ENCODE measurements at places on chromosomes 4 and X.
A peak's percentile ranks its signal among the peaks of the same experiment; 100 is the strongest.

DNA sequence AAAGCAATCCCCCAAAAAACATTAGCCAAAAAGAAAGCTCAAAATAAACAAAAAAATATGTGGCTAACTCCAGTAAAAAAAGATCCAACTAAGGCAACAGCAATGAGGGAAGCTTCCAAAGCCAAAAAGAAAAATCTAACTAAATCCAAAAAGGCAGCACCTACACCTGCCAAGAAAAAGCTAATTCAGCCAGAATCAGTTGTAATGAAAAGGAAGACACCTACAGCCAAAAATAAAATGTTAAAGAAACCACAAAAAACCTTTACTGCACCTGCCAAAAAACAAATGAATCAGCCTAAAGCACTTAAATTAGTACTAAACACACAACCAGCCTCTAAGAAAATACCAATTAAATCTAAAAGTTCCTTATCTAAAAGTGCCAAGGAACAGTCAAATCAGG is 37.2 kb upstream of the CABS1 start:
- no peak for DNase-seq

- no peak for DNase-seq
Measured at GRCh38 chr4:74181219-74181618, 23.3 kb downstream of the MTHFD2L start.

DNA sequence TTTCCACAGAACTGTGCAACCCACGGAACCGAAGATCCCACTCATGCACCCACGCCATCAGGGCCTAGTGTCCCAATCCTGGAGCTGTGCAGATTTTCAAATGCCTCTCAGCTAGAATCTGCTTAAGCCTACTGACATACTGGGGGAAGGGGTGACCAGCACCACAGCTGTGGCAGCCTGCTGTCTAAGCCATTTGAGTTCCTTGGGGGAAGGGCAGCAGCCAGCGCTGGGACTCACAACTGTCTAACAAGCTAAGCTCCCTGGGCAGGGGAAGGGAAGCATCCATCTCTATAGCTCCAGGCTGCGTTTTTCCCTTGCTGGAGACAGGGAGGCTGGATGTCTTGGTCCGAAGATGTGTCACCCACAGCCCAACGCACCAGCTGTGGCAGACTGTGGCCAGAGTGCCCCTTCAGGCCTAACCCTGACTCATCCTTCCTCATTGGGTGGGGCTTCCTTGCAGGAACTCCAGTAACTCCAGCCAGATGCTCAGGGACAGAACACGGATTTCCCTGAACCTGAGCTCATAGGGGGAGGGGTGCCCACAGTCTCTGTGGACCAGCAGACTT is 194.8 kb downstream of the CHRDL1 start:
- peak; percentile 12 for DNase-seq

DNA sequence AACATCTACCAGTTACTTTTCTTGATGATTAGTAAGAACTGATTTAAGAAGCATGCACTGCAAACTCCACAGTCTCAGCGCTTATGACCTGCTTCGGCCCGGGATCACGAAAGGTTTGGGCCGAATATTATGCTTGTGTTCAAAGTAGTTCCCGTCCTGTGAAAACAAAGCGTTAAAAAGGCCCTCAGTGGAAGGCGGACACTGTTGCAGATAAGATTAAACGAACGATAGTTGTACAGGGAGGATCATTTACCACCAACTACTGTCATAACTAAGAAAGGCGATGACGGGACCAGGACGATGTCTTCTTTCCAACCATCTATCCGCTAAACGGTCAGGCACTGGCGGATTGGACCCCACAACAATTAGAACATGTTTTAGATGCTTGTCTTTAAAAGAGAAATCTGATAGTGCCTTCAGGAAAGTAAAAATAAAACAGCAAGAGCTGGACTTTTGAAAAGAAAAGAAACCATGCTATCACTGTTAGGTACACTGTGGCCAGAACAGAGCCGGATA is 21.1 kb downstream of the PDLIM3 start:
- no peak for DNase-seq

DNA sequence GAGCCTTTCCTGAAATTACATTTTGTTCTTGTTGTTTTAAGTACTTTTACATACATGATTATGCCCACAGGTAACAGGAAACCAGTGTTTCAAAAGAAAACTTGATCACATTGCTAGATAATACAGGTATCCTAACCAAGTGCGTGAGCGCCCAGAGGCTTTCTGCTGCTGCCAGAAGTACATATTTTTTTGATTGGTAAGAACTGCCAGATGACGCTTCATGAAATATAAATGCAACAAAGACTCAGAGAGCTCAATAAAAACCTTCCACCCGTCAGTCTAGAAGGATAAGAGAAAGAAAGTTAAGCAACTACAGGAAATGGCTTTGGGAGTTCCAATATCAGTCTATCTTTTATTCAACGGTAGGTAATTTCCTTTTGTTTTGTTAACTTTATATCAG is at the start of gene EPGN:
EPGN (plus strand) TSS at position 256 of the 400 bp plus-strand sequence; CDS start at position 320, 64 bp downstream.
- no peak for DNase-seq

DNA sequence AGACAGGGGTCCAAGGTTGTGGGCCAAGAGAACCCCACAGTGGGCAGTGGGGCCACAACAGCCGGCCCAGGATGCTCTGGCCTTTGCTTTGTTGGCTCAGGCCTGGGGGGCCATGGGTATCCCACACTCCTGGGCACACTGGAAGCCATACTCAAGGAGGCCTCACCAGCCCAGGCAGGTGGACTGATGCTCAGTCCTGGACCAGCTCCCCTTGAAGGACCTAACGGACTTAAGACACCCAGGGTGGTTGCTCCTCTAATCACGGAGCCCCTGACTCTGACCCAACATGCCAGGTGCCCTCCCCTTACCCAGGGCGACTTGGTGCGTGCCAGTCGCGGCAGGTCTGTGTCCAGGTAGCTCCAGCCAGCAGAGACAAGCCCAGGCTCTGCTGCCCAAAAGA is 50.8 kb downstream of the ZFYVE28 start:
- DNase-seq: no peak

GRCh38 chr4:23348789-23349498 is 540.9 kb downstream of the PPARGC1A start:
- no peak for DNase-seq

GRCh38 chr4:110155654-110156053 is 42.8 kb downstream of the ELOVL6 start:
- no peak for DNase-seq

DNA sequence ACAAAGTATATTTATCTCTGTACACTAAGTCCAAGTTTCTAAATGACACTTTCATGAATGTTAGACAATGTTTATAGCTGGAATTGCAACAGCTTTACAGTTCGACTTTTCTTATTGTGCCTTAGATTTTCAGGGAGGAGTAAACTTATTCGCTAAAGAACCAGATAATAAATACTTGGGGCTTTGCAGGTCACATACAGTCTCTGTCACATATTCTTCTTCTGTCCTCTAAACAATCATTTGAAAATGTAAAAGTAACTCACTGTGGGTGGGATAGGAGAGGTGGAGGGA is 132.6 kb downstream of the SPRY1 start:
- DNase-seq: no peak

GRCh38 chrX:45472968-45473367 is 272.3 kb upstream of the DIPK2B start:
- DNase-seq: peak; percentile 63

GRCh38 chr4:86011117-86011516 is 348.7 kb downstream of the MAPK10 start:
- DNase-seq: peak; percentile 65

- no peak for DNase-seq
Measured at GRCh38 chrX:107029752-107030151, 29.7 kb upstream of the MORC4 start.

DNA sequence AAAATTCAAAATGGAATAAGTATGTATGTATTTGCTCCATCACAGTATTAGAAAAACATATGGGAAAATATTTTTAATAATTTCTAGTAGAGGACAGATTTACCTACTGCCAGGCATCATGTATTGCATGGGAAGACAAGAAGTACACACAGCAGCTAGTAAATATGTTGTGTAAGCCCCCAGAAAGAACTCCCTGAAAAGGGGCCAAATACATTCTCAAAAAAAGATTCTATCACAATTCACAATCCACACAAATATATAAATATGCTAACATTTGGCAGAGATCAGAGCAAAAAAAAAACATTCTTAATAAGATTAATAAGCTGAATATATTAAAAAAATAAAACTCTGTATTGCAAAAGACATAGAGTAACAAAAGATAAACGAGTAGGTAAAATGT is 28.0 kb downstream of the SLC10A6 start:
- no peak for DNase-seq

DNA sequence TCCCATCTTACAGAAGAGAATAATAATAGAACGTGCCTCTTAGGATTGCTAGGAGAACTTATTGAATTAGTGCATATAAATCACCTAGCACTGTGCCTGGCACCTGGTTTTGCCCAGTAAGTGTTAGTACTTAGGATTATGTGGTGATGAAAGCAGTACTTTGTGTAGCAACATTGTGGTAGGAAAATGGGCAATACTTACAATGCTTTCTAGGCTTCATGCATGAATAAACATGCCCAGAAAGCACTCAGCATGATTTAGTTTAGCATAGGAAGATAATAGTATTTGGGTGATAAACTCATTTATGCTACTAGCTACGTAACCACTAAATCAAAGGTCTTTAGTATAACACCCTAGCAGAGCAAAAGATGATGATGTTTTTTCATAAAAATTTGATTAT is 105.6 kb downstream of the NEUROG2 start:
- DNase-seq: no peak

DNA sequence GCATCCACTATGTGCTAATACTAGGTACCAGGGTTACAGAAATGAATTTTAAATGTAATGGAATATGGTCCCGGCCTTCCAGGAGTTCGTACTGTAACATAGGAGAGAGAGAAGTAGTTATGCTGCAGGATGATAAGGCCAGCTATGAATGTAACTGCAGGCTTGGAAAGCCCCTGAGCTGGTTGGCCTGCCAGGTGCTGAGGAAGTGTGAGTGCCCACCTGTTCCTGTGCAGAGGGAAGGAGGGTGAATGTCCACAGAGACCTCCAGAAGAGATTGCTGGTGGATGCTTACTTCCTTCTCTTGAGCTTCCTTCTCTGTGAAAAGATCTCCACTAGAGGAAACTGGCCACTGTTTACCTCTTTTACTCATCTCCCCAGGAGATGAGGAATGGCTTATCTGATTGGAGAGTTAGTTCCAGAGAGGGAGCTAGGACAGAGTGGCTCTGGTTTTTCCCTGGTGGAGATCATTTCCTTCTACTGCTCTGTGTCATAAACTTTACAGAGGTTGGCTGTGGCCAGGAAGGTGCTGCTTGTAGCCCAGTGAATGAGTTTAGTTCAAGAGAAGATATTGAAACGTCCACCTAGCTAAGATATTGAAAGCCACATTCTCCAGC is 114.0 kb upstream of the LNX1 start:
- DNase-seq: no peak

GRCh38 chr4:40719008-40719623 is 30.6 kb upstream of the NSUN7 start:
- DNase-seq: no peak

DNA sequence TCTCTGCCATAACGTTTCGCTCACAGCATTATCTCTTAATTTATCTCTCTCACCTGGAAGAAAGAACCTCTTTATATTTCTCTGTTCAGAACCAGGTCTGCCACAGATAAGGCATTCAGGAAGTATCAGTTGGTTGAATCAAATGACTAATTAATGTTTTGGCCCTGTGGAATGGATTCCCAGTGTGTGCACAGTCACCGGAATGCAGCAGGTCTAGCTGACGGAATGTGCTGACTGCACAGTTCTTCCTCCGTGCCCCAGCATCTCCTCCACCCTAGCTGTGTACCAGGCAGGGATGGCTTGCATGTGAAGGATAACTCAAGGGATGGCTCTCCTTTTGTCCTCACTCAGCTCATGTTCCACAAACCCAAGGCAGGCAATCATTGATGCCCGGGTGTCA is 141.8 kb upstream of the MSX1 start:
- no peak for DNase-seq

GRCh38 chrX:129540722-129541184 is 694 bp downstream of the OCRL start:
- no peak for DNase-seq

DNA sequence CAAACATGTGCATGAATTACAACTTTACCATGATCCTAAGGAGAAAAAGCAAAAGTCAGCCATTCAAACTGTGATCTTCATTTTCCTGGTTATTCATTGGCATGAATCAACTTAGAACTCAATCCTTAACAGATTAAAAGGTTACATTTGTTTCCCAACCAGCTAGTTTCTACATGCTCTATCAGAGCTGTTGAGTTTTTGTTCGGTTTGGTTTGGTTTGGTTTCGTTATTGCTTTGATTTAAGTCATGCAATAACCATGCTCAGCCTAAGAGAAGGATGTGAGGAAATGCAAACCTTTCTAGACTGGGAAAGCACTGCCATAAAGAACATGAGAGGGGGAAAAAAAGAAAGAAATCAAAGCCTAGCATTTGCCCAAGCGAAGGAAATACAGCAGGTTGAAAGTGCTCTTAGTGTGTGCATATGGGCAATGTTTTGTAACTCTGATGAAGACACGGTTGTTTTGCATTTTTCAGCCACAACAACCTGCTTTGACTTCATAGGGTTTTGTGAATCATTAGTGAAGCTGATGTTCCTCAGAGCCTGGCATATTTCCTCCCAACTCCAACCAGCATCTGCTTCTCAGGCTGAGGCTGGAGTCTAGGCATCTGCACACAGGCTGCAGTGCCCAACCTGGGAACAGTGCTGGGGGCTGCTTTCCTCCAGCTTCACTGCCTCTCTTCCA is 234.3 kb downstream of the ZNF674 start:
- DNase-seq: no peak

GRCh38 chrX:100748108-100748507 is 16.2 kb upstream of the SYTL4 start:
- no peak for DNase-seq

Measured in BJ (cell line).